M059J (cell line): ENCODE measurements at places on chromosomes 3 and 15.
A peak's percentile ranks its signal among the peaks of the same experiment; 100 is the strongest.

- no peak for DNase-seq
Measured at GRCh38 chr15:101118615-101119014, 133.2 kb downstream of the CHSY1 start.

GRCh38 chr15:87368511-87368910 lies 888.0 kb downstream of the NTRK3 start:
- DNase-seq = peak; percentile 41

GRCh38 chr3:89221924-89222323 lies 114.5 kb downstream of the EPHA3 start:
- DNase-seq = no peak

GRCh38 chr15:69781411-69782125 lies 316.1 kb downstream of the TLE3 start:
- no peak for DNase-seq

DNA sequence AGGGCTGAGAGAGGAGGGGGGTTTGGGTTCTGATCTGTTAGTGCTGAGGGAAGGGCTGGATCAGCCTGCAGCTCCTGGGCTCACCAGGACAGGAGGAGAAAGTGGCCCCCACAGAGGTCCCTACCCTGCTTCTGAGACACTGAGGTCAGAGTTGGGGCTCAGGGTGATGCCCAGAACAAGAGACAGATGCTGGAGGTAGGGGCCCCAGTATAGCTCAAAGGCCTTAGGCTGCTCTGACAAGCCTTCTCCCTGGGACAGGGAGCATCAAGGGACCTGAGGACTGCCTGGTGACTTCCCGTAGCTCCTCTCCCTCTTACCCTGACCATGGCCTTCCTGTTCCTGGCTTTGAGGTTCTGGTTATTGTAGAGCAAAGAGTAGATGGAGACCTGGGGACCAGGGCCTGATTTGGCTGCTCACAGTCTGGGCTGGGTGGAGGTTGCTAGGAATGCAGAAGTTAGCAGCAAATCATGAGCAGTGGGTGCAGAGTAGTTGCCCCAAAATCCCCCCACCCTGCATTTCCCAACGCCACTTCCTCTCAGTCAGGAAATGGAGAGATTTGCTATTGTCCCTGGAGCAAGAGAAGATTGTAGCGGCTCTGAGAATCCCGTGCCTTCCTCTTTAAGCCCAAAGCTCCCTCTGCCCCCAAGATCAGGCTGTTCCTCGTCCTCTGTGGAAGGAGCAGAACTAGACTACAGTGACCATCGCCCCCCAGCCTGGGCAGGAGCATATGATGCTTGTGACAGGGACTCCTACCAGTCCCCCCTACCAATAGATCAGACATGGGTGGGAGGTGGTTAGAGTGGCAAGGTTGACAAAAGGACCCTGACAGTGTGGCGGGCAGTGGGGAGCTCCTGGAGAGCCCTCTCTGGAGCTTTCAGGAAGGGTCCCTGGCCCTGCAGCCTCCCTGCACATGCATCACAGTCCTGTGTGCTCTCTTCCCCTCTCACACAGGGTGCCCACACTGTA lies 47.4 kb upstream of the SEC22A start:
- DNase-seq = no peak

GRCh38 chr3:12436514-12437220 lies 47.6 kb upstream of the TSEN2 start:
- DNase-seq = peak; percentile 77

DNA sequence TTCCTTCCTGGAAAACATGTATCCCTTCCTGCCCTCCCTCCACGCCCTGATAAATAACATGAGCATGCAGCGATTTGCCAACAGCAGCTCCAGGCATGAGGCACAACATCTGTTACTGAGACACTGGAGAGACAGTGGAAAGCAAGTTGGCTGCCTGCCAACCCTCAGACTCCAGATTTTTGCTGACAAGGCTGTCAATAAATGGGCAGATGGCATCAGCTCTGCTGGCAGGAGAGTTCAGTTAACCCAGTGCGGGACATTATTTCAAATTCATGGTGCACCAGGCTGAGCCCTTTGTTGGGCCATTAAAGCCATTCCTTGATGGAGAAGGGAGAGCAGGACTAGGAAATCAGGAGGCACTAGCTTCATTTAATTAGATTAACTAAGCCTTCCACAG lies 293.3 kb downstream of the MEX3B start:
- no peak for DNase-seq

GRCh38 chr3:23659274-23659673 lies 146.5 kb upstream of the UBE2E1 start:
- no peak for DNase-seq

- DNase-seq = peak; percentile 96
Measured at GRCh38 chr15:39242345-39242744, 338.5 kb upstream of the THBS1 start.
